Inflammatory macrophage (primary cell): ENCODE measurements at places on chromosomes 1 and 21.

GRCh38 chr1:15384301-15384901 lies 25.3 kb upstream of the EFHD2 start:
- no peak for DNase-seq

GRCh38 chr1:43238991-43239469 lies 30.8 kb upstream of the TMEM125 start:
- no peak for DNase-seq

DNA sequence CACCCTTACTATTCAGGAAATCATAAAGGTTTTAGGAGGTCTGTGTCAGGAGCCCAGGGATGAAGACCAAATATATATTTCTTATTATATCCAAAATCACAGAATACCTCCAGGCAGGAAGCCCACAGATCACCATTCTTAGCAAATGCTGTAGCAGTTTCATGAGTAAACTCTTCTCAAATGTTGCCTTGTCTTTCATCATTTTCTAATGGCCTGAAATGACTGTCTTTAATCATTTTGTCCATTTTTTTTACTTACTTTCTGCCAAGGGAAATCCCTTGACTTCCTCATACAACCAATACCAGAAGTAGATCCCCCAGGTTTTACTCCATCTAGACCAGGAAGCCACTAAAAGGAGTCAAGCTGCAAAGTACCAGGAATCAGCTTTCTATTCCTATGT lies 32.4 kb downstream of the PSMG1 start:
- no peak for DNase-seq

DNA sequence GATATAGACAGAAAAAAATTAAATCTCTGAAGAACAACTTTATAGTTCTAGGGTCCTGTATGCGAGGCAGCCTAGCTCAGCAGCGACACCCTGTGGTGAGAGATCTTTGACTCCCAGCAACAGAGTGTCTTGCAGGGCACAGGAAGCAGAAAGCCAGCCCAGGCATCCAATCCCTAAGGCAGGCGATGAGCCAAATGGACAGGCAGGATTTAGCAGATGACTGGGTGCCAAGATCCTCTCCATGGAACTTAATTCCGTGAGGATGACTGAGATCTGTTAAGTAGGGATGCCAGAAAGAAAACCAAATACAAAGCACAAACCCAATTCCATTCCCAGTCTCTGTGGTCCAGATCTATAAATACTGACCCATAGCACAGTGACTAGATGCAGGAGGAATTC lies 38.8 kb downstream of the HLCS start:
- peak; percentile 73 for DNase-seq

DNA sequence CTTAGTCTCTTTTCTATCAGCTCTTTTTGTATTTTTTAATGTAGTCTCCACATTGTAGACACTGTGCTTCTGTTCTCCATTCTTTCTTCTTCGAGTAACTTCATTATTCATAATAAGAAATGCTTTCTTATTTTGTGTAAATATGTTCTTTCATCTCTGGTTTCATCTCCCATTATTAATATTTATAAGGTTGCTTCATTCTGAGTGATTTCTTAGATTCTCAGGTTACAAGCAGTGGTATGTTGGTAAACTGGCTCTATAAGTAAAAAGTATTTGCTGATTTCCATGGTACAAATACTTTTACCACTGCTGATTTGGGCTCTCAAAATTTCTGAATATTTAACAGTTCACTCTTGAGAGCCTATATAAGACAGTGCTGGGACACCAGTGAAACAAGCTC lies 81.3 kb downstream of the CDC14A start:
- DNase-seq = no peak
